ENCODE measurements at places on chromosomes 2 and 18.

- no peak for DNase-seq
These were observed 466.0 kb upstream of the TNP1 start for GRCh38 chr2:217325816-217326215.

GRCh38 chr2:73970850-73971471 is 13.7 kb upstream of the TET3 start:
- DNase-seq: peak; percentile 63

DNA sequence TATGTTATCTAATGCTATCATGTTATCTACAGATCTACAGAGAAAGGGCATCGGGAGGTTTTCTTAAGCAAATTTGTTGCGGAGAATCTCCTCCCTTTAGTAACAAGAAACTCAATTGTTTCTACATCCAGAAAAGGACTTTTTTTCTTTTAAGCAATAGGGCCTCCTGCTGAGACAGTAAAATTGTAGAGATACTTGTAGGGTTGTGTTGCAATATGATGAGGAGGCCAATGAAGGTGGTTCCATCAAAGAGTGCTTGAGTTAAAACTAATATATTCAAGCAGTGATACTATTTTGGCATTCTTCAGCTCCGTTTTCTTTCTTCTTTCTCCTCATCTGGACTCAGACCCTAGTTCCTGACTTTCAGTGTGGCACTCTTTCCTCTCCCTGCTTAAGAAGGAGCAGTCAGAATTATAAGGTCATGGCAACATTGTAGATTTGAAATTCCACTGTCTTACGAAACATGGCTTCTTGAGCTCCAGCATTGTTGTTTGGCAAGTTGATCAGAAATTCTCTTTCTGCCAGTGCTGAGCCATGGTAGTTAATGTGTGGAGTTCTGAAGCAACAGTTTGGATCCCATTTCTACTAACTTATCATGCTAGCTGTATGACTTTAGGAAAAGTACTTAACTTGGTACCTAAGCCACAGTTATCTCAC is 202.0 kb upstream of the SLC14A2 start:
- no peak for DNase-seq

GRCh38 chr2:204673877-204674276 is 128.6 kb downstream of the PARD3B start:
- DNase-seq: no peak

DNA sequence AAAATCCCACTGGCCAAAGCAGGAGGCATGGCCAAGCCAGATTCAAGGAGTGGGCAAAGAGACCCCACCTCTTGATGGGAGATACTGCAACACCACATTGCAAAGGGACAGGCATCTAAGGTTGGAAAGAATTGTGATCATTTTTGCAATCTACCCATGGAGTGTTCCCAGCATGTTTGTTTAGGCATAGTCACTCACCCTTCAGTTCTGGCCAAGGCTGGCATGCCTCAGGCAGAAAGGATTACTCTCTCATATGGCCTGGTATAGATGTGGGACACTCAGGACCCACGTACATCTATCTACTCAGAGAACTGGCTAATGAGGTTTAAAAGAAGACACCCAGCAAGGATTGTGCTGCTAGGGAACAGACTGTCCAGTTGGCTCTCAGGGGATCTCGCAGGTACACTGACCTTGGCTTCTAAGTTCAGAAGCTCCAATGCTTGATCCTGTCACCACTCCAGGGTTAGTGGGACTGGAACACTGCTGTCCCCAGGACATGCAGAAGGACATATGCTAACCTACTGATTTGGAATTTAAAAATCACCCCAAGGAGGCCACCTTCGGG is 183.7 kb downstream of the KLHL29 start:
- DNase-seq: no peak

- no peak for DNase-seq
These were observed 482.7 kb upstream of the SETBP1 start for GRCh38 chr18:44197832-44198611.

DNA sequence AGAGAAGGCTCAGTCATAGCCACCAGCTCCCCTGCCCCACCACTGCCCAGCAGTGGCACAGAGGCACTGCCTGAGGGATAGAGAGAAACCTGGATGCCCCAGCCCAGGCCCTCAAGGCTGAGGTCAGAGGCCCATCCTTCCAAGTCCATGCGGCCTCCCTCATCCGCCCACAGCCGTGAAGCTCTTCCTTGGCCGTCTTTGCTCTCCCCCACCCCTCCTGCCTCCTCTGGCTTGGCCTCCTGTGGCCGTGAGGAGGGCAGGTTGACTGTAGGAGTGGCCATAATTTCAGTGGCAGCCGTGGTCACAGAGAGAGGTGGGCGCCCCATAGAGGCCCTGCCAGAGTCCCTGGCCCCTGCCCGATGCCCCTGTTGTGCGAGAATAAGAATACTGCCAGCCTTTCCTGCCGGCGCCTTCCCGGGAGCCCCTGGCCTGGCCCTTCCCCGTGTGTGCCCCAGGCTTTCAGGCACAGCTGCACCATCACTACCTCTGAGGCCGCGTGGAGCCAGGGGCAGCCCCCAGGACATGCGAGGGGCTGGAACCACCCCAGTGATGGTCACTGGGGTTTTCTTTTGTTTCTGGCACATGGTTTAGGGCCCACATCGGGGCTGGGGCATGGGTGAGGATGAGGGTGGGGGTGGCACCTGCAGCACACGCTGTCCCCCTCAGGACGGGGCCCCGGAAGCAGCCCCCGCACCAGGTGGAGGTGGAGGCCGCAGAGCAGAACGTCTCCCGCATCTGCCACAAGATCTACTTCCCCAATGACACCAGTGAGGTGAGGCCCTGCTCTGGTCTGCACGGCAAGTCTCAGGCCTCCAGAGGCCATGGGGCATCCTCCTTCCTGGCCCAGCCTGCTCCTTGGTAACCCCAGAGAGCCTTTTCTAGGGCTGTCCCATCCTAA is 13.1 kb upstream of the GPR17 start:
- DNase-seq: no peak

DNA sequence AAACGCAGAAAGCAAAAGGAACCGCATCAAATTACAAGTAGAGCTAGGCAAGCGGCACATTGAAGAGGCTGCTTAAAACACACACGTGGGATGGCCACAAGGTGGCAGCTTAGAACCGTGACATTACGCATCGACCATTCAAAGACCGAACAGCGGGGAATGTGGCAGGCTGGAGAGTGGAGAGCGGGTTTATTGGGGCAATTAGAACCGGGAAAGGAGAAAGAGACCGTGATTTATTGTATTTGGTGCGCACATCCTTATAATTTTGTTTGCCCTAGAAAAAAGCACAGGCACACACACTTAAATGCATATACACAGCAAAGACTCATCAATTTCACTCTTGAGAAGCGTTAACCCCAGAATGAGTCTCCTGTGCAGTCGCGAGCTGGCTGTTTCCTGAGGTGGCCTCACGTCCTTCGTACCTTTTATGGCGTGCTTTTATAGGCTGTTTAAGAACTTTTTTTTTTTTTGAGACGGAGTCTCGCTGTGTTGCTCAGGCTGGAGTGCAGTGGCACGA is 31.7 kb upstream of the MEP1B start:
- peak; percentile 74 for DNase-seq

GRCh38 chr2:113157118-113157896 is 16.5 kb upstream of the PSD4 start:
- peak; percentile 64 for DNase-seq

DNA sequence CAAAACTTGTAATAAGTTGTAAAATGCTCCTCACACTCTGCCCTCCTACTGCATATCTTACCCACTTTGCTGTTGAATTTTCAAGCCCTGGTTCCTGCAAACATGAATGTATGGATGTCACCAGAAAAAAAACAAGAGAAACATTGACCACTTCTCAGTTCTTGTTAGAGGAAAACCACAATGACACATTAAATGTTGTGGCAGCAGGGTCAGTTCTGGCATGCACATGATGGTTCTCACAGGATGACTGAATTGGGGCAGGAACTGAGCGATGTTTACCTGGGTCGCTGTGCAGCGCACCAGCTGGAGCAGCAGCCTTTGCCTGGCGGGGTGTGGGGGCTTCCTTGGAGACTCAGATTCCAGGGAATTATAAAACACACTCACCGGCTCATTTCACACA is 14.0 kb upstream of the PRKCE start:
- no peak for DNase-seq

GRCh38 chr2:208150956-208151355 is 5.0 kb upstream of the CRYGB start:
- DNase-seq: no peak

GRCh38 chr2:201900362-201900761 is 94.0 kb downstream of the CDK15 start:
- no peak for DNase-seq

DNA sequence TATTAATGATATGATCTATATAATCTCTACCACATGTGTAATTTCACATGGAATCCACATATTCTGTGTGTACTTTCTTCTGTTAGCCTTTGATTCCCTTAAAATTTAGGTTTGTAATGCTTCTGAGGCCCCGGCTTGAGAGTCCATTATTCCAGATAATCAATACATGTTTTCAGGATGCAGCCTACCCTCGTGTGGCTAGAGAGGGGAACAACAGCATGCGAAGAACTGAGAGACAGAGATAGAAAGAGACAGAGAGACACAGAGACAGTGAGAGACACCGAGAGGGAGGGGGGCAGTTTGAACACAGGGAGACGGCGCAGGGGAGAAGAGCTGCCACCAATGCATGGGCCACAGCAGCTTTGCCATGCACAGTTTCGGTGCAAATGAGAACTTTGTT is 185.4 kb downstream of the SNTG2 start:
- DNase-seq: no peak

- peak; percentile 31 for DNase-seq
These were observed 155.2 kb downstream of the SH3BP4 start for GRCh38 chr2:235106874-235107639.

- DNase-seq: no peak
These were observed 9.8 kb downstream of the SLC4A3 start for GRCh38 chr2:219636941-219637841.

DNA sequence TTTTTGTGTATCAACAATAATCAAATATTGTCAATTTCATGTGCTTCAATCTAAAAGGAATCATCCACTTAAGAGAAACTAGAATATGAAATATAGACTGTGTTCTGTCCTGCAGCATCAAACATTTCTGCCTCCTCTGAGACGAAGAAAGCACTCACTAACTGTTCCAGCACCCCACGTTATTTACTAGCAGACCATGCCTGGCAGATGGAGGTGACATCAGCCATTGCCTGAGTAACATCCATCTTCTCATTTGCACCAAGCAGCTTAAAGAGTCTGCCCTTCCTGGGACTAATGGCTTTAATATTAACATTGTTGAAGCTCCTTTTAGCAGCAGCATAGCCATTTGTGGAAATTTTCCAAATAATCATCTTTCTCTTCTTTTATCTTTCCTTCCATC is 25.7 kb downstream of the SGPP2 start:
- DNase-seq: no peak

DNA sequence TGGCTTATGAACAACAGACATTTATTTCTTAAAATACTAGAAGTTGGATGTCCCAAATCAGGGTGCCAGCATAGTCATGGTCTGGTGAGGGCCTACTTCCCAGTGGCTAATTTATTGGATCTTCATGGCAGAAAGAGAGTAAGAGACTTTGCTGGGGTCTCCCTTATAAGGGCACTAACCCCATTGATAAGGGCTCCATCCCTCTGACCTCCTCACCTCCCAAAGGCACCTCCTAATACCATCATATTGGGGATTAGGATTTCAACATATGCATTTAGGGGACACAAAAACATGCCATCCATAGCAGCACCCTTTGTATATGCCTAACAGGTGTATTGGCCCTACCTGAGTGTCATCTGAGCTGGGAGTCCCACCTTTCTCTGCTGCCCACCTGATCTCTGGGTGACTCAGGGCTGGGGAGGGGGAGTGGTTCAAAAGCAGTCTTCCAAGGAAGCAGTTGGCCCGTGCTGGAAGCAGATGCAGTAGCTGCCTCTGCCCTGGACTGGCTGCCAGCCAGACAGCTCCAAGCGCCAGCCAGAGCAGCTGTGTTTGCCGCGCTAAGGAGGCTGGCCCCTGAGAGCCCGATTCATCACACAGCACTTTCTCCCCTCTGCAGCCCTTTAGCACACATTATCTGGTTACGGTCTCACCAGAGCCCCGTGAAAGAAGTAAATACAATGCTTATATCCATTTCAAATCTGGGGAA is 84.6 kb downstream of the SMAD7 start:
- DNase-seq: no peak

DNA sequence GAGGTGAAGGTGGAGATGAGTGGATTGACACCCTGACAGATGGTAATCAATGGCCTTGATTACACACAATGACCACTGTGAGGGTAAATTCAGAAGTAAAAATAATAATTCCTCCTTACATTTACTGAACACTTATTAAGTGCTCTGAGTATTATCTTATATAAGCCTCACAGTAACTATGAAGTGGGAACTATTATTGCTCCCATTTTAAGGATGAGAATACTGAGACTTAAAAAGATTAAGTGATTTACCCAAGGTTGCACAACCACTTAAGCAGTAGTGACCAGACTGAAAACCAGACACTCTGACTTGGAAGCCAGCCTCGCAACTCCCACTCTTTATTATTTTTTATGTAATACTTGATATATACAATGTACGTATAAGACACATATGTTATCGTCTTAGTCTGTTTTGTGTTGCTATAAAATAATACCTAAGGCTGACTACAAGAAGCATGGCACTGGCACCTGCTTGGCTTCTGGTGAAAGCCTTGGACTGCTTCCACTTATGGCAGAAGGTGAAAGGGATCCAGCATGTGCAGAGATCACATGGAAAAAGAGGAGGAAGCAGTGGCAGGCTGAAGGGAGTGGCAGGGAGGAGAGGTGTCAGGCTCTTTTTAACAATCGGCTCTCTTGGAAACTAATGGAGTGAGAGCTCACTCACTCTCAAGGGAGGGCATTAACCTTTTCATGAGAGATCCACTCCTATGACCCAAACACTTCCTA is 41.5 kb upstream of the C1D start:
- no peak for DNase-seq

GRCh38 chr2:46097714-46098480 is 199.3 kb upstream of the EPAS1 start:
- no peak for DNase-seq

DNA sequence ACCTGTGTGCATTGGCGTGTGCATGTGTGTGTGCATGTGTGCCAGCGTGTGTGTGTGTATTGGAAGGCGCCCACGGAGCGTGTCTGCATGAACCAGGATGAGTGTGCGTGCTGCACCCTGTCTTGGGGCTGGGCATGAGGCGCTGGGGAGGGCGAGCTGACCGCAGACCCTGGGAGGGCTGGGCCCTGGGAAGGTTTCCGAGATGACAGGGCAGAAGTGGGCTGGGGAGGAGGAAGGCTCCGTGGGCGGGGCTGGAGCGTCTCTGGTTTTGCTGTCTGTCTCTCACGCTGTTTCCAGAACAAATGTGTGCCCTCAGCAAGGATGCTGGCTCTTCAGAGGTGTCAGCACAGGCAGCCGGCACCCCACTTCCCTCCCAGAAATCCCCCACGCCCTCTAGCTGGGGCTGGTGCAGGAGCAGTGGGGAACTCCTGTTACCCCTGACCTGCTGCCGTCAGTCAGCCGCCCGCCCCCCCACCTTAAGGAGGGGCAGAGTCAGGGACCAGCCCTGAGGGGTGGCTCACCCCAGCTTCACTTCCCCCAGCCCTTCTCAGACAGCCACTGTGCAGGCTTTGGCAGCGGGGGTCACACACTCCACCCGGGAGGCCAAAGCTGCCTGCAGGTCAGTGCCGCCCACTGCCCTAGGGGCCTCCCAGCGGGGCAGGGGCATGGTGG is at the start of gene GPR35:
Gene GPR35 (plus strand): TSS at position 531 of the 672 bp plus-strand sequence. CDS start 4,473 bp downstream, outside the sequence.
- peak; percentile 89 for DNase-seq

Measured in stimulated activated CD8-positive, alpha-beta memory T cell treated with anti-CD3 and anti-CD28 coated beads, Interleukin-4, amount 100 ng/mL, for 48 hours (primary cell).